Stimulated activated CD4-positive, alpha-beta T cell treated with anti-CD3 and anti-CD28 coated beads, Interleukin-1b, Interleukin-23, amount 100 ng/mL, for 4 hours (primary cell): ENCODE measurements at places on chromosomes 12 and 14.

- no peak for DNase-seq
Observed at GRCh38 chr12:98838231-98838647, 193.1 kb downstream of the APAF1 start.

DNA sequence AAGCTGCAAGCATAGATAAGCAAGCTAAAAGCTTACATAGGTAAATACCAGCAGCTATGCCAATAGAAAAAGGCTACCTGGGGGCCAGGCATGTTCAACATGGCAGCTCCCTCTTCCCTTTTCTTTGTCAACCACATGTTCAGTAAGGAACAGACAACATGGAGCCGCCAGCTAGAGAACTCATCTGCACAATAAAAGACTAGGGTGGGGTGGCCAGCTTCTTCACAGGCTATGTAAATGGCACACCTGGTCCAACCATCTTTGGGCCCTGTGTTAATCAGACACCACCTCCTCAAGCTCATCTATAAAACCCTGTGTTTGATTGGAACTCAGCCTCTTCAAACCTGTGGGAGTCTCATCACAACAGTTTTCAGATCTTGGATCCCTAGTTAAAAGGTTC, 129.7 kb upstream of the TMPO start:
- DNase-seq: no peak

- no peak for DNase-seq
Observed at GRCh38 chr12:114943601-114944000, 259.6 kb upstream of the TBX3 start.

DNA sequence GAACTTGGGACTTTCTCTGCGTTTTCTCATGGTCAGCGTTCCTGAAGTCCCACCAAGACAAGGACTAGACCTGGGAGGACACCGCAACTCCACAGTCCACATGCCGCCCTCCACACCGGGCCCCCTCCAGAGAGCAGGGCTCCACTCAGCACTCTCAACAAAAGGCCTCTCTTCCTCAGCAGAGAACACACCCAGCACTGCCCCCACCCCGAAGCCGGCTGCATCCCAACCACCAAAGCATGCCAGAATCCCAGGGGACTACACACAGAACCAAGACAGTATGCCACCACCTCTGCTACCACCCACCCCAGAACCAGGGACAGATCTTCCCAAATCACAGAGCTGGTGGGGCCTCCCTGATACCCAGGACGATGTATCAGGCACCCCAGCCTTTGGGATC, 88.3 kb downstream of the BCL11B start:
- no peak for DNase-seq

DNA sequence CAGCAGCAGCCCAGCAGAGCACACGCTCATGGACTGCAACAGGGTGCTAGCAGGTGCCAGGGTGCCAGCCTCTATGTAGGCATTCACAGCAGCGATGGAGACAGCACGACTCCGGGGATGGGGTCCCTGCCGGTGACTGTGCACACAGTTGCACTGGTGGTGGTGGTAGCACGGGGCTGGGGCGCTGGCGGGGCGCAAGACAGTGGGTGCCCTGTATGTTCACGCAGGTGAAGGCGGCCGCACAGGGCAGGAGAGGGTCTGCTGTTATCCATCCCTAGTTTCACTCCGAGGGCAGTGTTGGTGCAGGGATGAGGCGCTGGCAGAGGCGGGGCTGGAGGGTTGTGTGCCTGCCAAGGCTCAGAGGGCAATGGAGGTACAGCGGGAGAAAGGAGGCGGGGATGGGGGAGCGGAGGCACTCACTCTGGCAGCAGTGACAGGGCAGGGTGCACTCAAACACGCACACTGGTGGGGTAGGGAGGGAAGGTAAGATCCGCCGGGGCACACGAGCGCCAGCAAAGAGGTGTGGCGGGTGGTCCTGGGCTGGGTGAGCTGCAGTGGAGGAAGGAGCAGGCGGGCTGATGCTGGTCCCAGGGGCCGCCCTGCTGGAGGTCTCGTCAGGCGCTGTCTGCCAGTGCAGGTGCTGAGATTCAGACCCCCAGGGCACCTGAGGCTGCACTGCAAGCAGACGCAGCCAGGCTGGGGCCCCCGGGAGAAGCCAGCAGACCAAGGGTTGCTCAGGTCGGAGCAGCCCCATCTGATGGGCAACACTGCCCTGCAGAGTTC, 76.7 kb downstream of the GALC start:
- no peak for DNase-seq

- no peak for DNase-seq
Observed at GRCh38 chr14:102255401-102256190, 49.4 kb downstream of the MOK start.

GRCh38 chr14:41604721-41605531, 1.8 kb upstream of the LRFN5 start:
- no peak for DNase-seq

DNA sequence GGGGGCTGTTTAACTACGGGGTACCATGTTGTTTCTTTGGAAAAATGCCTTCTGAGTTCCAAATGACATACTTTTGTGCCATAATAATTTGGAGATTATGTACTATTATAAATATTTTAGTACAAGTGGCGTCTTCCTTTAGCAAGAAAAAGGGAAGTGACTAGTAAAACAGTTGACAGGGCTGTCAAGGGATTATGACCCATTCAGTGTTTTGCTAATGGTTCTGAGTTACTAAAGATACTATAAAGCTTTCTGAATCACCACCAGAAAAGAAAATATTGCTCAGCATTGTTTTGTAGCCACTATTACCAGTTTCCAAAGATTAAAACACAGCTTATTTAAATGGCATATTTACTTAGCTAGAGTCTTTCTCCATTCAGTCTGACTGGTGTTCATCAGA, 334.9 kb downstream of the SNAPC1 start:
- DNase-seq: no peak

DNA sequence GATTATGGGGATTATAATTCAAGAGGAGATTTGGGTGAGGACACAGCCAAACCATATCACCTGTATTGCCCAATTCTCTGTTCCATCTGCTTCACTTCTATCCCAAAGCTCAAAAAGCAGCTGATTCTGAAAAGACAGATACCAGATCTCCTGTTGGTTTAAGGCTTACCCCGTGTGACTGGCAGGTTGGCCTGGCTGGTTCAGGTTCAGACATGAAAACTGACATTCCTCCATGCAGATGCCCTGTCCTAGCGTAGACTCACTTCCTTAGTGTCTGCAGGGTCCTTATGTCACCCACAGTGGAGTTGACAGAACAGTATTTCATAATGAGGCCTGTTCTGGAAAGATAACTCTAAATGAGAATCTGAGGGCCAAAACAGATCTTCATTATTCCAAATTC, 61.1 kb upstream of the FLRT2 start:
- no peak for DNase-seq

DNA sequence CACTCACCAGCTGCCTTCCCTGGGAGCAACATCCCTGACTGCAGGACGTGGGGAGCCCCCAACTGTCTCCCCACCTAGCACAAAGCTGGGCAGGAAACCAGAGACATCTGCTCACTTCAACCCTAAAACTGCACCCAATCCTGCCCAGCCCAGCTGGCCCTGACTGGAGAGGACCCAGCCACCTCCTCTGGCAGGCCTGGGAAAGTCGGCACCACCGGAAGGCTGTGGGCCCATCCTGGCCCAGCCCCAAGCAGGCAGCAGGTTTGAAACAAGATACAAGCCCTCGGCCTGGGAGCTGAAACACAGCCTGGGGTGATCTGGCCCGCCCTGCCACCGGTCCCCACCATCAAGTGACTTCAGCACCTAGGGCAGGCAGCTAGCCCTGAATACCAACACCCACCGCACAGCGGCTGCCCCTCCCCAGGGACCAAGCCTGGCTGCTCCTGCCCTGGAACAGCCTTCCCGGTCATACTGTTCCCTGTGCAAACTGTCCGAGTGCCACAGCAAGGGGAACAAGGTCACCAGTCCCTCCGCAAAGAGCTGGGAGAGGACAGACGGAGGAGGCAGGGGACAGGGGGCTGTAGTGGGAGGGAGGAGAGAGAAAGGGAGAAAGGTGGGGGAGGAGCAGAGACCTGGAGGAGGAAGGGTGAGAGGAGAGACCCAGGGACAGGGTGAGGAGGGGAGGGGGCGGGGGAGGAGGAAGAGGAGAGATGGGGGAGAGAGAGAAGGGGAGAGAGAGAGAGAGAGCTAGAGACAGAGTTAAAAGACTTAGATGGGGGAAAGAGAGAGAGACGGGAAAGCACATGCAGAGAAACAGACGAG, 115.7 kb downstream of the RFLNA start:
- no peak for DNase-seq

DNA sequence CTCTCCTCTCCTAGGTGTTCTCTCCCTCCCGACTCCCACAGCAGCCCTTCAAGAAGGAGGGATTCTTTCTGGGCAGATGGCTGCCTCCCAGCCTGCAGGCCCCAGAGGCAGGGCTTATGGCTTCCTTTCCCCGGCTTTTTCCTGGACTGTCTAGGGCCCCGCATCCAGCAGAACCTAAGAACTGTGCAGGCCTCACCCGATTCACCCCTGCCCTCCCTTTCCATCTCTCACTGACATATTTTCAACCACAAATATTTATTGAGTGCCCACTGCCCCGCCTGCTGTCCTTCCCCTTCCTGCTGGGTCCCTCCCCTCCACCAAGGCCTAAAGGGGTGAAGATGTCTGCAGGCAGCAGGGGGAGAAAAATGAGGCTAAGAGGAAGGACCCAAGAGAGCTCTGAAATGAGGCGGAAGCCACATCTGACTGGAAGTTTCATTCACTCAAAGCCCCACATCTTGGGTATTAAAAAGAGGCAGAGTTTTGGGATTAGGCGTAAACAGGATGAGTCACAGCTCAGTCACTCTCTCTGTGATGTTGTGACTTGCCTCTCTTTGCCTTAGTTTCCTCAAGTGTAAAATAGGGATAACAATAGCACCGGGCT, 2.9 kb downstream of the SCNN1A start:
- no peak for DNase-seq

GRCh38 chr12:91813701-91814100, 331.9 kb downstream of the BTG1 start:
- peak; percentile 8 for DNase-seq

GRCh38 chr14:80564051-80564450, 352.7 kb upstream of the DIO2 start:
- no peak for DNase-seq

- no peak for DNase-seq
Observed at GRCh38 chr12:67625004-67625403, 23.5 kb upstream of the DYRK2 start.

GRCh38 chr12:108126990-108127501, 2.0 kb upstream of the WSCD2 start:
- DNase-seq: no peak

DNA sequence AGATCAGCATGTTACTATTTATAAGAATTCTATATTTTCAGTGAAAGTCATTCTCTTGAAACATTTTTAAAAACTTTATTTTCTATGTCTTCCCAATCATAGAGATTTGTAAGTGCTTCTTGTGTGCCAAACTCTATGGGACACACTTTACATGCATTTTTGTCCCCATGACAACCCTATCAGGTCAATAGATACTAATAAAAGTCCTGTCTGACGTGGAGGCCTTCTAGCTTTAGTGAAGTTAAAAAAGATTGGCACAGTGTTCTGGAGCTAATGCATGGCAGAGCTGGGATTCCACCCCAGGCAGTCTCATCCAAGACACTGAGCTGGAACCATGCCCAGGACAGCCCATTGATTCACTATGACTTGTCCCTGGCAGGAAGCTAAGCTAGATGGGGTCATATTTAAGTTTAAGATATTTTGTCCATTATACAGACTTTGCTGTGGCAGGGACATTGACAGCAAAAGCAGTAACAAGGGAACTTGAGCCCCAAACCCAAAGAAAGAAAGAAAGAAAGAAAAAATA, 28.1 kb downstream of the TTC6 start:
- DNase-seq: no peak

GRCh38 chr14:29856516-29856915, 71.1 kb downstream of the PRKD1 start:
- no peak for DNase-seq

DNA sequence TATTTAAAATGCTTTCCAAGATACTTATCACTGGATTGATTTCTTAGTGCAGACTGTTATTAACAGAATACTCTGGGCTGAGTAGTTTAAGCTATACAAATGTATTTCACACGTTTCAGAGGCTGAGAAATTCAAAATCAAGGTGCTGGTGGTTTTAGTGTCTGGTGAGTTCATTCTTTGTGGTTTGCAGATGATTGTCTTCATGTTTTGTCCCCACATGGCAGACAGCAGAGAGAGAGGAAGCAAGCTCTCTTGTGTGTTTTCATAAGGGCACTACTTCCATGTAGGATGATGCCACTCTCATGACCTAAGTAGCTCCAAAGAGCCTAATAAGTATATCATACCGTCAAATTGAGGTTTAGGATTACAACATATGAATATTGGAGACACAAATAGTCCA, 1348.9 kb upstream of the FLRT2 start:
- DNase-seq: no peak

GRCh38 chr12:15435597-15435996, 113.3 kb downstream of the PTPRO start:
- no peak for DNase-seq

DNA sequence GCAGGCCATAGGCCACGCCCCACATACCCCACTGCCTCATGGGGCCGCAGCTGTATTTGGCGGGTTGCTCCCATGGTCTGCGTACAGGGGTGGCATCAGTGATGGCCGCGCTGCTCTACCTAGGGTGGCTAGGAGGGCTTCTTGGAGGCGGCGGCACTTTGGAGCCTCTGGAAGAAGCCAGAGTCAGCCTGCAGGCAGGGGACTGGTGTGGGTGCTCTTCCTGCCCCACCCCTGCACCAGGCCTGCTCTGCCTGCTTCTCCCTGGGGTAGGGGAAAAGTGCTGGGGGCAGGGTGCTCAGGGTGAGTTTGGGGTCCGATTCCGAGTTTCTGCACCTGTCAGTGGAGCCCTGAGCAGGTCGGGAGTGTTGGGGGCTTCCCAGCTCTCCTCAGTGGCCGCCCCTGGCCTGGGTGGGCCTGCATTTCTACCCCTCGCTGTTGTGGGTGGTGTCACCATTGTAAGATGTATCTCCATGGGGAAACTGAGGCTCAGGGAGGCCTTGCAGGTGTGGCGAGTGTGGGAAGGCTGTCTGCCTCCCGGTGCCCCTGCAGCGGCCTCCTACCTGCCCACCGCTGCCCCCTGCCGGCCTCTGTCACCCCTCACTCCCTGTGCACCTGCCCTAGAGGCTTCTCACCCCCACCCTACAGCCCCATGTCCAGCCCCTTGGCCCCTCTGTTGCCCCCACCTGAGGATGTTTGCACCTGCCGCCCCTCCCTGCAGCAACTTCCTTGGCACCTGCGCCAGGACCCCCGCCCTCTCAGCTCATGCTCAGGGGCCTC, 5.5 kb downstream of the CEP170B start:
- DNase-seq: peak; percentile 43

DNA sequence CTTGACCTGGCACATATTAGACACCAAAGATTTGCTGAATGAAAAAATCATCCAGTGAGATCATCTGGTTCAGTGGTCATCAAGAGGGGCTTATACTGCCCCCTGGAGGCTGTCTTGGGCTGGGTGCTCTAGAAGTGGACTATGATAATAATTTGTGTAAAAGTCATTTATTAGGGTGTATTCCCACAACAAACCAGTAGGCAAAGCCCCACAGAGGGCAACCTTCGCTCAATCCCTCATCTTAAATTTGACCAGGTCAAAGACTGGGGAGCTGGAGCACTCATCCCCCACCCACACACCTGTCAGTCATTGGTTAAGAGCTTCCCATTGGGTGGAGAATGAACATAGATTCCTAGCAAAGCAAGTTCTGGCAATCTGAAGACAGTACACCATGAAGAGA, 20.0 kb upstream of the FICD start:
- no peak for DNase-seq
